Activated CD8-positive, alpha-beta T cell treated with anti-CD3 and anti-CD28 coated beads, Interleukin-2, amount 10 ng/mL, durations not matched to agents 7 days and 5 days (primary cell): ENCODE measurements at places on chromosomes 12 and 14. TPM values are rescaled to one million over a fixed set of nuclear protein-coding genes. Genes with fewer than 3 reads are reported as not detected.
A peak's percentile ranks its signal among the peaks of the same experiment; 100 is the strongest.

Gene TCL1A
- not detected for total RNA-seq

Gene FSCB
- total RNA-seq, result not detected

Gene ERO1A
- total RNA-seq, result 198 TPM

Gene KLRB1
- total RNA-seq, result 6.3 TPM

GRCh38 chr14:68977180-68977717, 1.9 kb downstream of the ACTN1 start:
- H3K4me1 ChIP-seq, result peaks cover 42% of the 10 kb centered on the region
- peak overlapping the region; percentile 82 for H3K4me3 ChIP-seq
- peak; percentile 42 for DNase-seq
- peak overlapping the region; percentile 86 for H3K27ac ChIP-seq
- peaks cover 19% of the 10 kb centered on the region for H3K27me3 ChIP-seq

DNA sequence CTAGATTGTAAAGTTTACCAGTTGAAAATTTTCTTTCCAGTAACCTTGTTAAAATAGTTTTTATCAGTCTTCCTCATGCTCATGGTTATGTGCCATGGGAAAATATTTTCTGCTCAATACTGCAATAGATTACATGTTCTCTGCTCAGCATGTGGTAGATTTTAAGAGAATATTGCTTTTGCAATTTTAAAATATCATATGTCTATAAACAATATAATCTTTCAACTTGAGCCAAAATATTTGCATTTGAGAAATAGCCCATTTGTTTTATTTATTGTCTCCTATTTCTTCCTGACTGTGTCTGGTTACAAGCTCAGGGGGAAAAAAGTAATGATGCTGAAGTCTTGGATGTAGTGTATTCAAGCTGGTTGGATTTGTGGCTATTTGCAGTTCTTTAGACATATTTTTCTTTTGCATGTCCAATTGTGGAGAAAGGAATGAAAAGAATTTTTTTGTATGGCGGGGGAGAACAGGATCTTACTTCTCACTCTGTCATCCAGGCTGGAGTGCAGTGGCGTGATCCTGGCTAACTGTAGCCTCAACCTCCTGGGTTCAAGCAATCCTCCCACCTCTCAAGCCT, 342.6 kb upstream of the NAV3 start:
- H3K4me3 ChIP-seq, result no peak overlapping the region
- no peak for DNase-seq
- H3K4me1 ChIP-seq, result no peaks in the 10 kb centered on the region
- H3K36me3 ChIP-seq, result no peaks in the 10 kb centered on the region

DNA sequence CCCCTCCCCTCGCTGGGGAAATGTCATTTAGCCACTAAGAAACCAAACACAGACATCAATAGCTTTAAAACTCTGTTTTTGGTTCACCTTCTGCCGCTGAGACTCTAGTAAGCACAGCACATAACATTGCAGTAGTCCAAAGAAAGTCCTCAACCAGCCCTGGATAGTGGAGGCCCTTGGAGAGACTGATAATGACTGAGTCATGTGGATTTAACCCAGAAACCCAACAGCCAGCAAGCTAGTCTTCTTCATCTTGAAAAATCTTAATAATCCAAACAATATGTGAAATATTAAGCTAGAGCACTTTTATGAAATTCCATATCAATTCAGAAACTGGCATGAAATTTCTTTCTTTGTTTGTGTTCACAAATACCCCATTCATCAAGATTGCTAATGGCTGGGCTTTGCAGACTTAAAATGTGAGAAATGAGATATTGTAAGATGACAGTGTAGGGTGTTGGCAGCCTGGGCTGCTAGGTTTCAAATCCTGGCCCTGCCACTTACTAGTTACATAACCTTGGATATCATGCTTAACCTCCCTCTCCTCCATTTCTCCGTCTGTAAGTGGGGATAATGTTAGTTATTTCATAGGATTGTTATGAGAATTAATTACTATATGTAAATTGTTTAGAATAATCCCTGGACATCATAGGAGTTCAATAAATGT, 40.1 kb downstream of the RERG start:
- H3K4me3 ChIP-seq, result no peak overlapping the region
- H3K27ac ChIP-seq, result no peak overlapping the region
- peaks cover 6% of the 10 kb centered on the region for H3K27me3 ChIP-seq
- H3K36me3 ChIP-seq, result no peaks in the 10 kb centered on the region
- no peak for DNase-seq

DNA sequence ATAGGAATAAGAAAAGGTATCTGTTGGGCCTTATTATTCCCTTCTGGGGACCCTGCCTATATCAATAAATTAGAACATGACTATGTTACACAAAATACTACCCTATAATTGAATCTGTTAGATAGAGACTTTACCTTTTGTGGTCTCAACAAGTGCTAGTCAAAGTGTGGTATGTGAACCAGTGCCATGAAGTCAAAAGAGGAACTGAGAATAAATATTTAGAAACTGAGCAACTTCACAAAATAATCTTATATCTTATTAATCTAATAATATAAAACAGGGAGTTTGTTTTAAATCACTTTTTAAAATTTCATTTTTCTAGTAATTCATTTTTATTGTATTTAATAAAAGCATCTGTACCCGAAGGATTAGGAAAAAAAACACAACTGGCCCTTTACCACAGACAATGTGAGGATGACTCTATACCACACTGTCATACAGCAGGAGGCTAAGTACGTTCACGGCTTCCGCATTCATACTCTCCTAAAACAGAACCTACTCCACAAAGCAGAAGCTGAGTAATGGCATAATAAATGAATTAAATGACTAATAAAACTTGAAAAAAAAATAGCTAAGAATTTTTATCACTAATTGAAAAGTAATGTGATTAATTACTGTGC, 42.1 kb downstream of the SEC23A start:
- DNase-seq, result no peak
- peaks cover 73% of the 10 kb centered on the region for H3K36me3 ChIP-seq
- no peaks in the 10 kb centered on the region for H3K4me1 ChIP-seq
- H3K27me3 ChIP-seq, result no peaks in the 10 kb centered on the region
- H3K27ac ChIP-seq, result no peak overlapping the region

GRCh38 chr12:109127533-109128242, 11.3 kb downstream of the ACACB start:
- H3K4me1 ChIP-seq, result no peaks in the 10 kb centered on the region
- H3K4me3 ChIP-seq, result no peak overlapping the region
- no peak for DNase-seq

- H3K4me3 ChIP-seq, result no peak overlapping the region
- DNase-seq, result no peak
- H3K36me3 ChIP-seq, result peaks cover 5% of the 10 kb centered on the region
- no peaks in the 10 kb centered on the region for H3K27me3 ChIP-seq
- H3K27ac ChIP-seq, result peak overlapping the region; percentile 7
Observed at GRCh38 chr14:69133206-69134125, 19.5 kb downstream of the DCAF5 start.

- no peak overlapping the region for H3K4me3 ChIP-seq
- H3K27ac ChIP-seq, result no peak overlapping the region
- no peaks in the 10 kb centered on the region for H3K4me1 ChIP-seq
- H3K36me3 ChIP-seq, result peaks cover 2% of the 10 kb centered on the region
- H3K27me3 ChIP-seq, result no peaks in the 10 kb centered on the region
Observed at GRCh38 chr14:98456231-98456630, 815.8 kb downstream of the BCL11B start.

GRCh38 chr12:48351022-48351708, 446 bp upstream of the ZNF641 start:
- DNase-seq, result no peak
- H3K27ac ChIP-seq, result peak overlapping the region; percentile 74
- peaks cover 3% of the 10 kb centered on the region for H3K27me3 ChIP-seq
- peaks cover 27% of the 10 kb centered on the region for H3K36me3 ChIP-seq
- peak overlapping the region; percentile 77 for H3K4me3 ChIP-seq
